ENCODE measurements at places on chromosomes 3 and 15.

GRCh38 chr15:90598031-90598577 lies 68.4 kb downstream of the CRTC3 start:
- no peak for DNase-seq
- H3K36me3 ChIP-seq = no peaks in the 10 kb centered on the region
- H3K27me3 ChIP-seq = no peaks in the 10 kb centered on the region
- H3K4me3 ChIP-seq = peak overlapping the region; percentile 3
- peaks cover 72% of the 10 kb centered on the region for H3K4me1 ChIP-seq

- no peak overlapping the region for H3K27ac ChIP-seq
- no peaks in the 10 kb centered on the region for H3K36me3 ChIP-seq
- H3K4me1 ChIP-seq = peaks cover 8% of the 10 kb centered on the region
- no peak overlapping the region for H3K4me3 ChIP-seq
- DNase-seq = no peak
Measured at GRCh38 chr3:170219850-170220249, 2.4 kb upstream of the PRKCI start.

DNA sequence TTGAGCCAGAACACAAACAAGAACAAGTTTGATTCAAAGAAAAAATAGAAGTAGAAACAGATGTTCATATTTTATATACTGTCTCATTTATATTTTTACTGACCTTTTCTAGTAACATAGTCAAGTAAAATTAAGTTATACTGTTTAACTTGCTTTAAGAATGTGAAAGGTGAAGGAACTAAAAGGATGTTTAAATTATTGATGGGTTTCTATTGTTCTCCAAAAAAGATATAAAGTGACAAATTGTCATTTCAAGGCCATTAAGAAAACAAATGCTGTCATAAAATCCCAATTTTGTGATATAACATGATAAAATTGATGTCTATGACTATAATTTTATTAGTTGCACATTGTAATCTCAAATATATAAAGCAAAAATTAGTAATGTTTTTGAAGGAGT lies 7.3 kb downstream of the GPR149 start:
- no peak for DNase-seq
- no peaks in the 10 kb centered on the region for H3K36me3 ChIP-seq
- H3K27ac ChIP-seq = no peak overlapping the region
- no peaks in the 10 kb centered on the region for H3K4me1 ChIP-seq
- H3K4me3 ChIP-seq = no peak overlapping the region

DNA sequence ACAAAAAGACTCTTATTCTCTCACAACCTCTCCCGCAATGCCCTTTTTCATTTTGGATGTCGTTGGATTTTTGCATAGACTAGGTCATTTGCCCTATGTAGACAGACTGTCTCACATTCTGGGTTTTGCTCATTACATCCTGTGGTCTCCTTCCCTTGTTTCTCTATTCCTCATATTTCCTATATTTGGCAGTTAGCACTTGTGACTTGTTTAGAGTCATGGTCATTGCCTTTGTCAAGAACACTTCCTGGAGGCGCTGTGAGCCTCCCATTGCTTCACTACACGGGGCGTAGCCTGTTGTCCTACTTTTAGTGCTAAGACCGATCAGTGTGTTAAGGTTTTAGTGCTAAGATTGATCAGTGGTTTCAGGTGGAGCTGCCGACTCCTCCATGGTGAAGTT lies 16.1 kb upstream of the TATDN2 start:
- H3K27me3 ChIP-seq = no peaks in the 10 kb centered on the region
- H3K4me1 ChIP-seq = peaks cover 8% of the 10 kb centered on the region
- peaks cover 23% of the 10 kb centered on the region for H3K36me3 ChIP-seq
- no peak overlapping the region for H3K27ac ChIP-seq

GRCh38 chr3:37861620-37862041 lies at the start of gene CTDSPL:
TSS of gene CTDSPL (plus strand) at chr3:37861880. CDS start at chr3:37862200, 320 bp downstream.
- H3K27ac ChIP-seq = no peak within 1 kb of the TSS
- peaks cover 40% of the 10 kb centered on the region for H3K27me3 ChIP-seq

- H3K4me3 ChIP-seq = no peak overlapping the region
- no peaks in the 10 kb centered on the region for H3K27me3 ChIP-seq
- no peak for DNase-seq
- H3K4me1 ChIP-seq = no peaks in the 10 kb centered on the region
- H3K36me3 ChIP-seq = no peaks in the 10 kb centered on the region
Measured at GRCh38 chr3:120854908-120855526, 53.0 kb upstream of the STXBP5L start.

GRCh38 chr3:36866368-36866767 lies 78.5 kb downstream of the TRANK1 start:
- H3K27ac ChIP-seq = no peak overlapping the region
- H3K4me3 ChIP-seq = no peak overlapping the region
- peaks cover 4% of the 10 kb centered on the region for H3K4me1 ChIP-seq
- DNase-seq = no peak
- H3K36me3 ChIP-seq = peaks cover 61% of the 10 kb centered on the region
- no peaks in the 10 kb centered on the region for H3K27me3 ChIP-seq

DNA sequence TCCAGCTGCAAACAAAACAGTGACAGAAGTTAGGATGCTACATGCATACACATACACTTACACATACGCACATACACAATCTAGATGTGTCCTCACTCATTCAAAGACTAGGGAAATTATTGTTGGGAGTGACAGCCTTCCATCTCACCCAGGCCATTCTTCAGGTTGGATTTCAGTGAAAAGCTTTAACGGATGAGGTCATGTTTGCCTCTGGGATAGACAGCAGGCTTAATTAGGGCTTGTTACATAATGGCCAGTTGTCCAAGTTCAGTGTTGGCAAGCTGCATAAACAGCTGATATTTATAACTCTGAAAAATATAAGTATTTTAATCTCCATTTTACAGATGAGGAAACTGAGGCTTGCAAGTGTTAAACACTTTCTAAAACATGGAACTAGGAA lies 35.8 kb upstream of the PLOD2 start:
- H3K36me3 ChIP-seq = no peaks in the 10 kb centered on the region
- DNase-seq = no peak
- H3K27ac ChIP-seq = no peak overlapping the region
- no peak overlapping the region for H3K4me3 ChIP-seq

GRCh38 chr15:60763688-60764087 lies 284.7 kb upstream of the ICE2 start:
- DNase-seq = no peak
- no peaks in the 10 kb centered on the region for H3K4me1 ChIP-seq
- no peak overlapping the region for H3K27ac ChIP-seq

DNA sequence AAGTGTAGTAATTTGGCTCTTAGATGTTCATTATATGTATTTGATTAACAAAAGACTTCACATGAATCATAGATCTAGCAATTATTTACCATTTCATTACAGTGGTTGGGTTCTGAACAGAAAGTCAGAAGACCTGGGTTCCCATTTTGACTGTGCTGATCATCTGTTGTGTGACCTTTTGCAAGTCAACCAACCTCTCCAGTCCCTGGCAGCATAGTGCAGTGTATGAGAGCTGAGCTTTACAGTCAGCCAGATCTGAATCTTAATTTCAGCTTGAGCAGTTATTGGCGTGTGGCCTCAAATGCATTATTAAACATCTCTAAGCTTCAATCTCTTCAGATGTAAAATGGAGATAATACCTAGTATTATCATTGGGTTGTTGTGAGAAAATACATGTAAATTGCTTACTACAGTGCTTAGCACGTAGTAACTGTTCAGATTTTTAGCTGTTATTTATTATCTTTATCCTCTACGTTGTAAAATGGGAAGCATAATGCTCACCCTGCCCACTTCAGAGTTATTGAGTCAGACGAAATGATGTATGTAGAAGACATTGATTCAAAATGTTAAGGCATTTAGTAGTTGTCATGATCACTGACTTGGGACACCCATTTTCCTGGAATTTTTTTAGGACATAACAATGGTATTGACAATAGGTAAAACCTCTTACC lies 104.0 kb downstream of the KLHL25 start:
- DNase-seq = no peak
- peak overlapping the region; percentile 94 for H3K4me3 ChIP-seq
- H3K27me3 ChIP-seq = no peaks in the 10 kb centered on the region

DNA sequence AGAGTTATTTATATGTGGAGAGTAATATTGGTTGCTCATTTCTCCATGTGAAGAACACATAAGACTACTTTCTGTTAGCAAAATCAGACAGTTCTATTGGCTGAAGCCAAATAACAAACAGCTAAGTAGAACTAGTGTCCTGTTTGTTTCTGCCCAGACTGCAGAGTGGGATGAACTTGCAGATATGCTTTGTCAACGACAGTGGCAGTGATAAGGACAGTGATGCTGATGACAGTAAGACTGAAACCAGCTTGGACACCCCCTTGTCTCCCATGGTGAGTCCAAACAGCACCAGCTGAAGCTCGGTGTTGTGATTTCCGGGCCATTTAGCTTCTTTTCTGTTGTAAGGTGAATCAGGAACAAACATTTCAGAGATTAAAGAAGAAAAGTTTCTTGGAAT lies 102.6 kb upstream of the IL12A start:
- peaks cover 7% of the 10 kb centered on the region for H3K27me3 ChIP-seq
- no peak for DNase-seq

GRCh38 chr15:29622637-29623036 lies 199.6 kb downstream of the TJP1 start:
- H3K27ac ChIP-seq = no peak overlapping the region
- no peaks in the 10 kb centered on the region for H3K36me3 ChIP-seq
- DNase-seq = no peak
- no peak overlapping the region for H3K4me3 ChIP-seq
- H3K4me1 ChIP-seq = no peaks in the 10 kb centered on the region

- H3K27ac ChIP-seq = no peak overlapping the region
- DNase-seq = no peak
- no peaks in the 10 kb centered on the region for H3K4me1 ChIP-seq
- H3K36me3 ChIP-seq = peaks cover 18% of the 10 kb centered on the region
- H3K27me3 ChIP-seq = no peaks in the 10 kb centered on the region
Measured at GRCh38 chr15:90641581-90642463, 75.3 kb upstream of the BLM start.

DNA sequence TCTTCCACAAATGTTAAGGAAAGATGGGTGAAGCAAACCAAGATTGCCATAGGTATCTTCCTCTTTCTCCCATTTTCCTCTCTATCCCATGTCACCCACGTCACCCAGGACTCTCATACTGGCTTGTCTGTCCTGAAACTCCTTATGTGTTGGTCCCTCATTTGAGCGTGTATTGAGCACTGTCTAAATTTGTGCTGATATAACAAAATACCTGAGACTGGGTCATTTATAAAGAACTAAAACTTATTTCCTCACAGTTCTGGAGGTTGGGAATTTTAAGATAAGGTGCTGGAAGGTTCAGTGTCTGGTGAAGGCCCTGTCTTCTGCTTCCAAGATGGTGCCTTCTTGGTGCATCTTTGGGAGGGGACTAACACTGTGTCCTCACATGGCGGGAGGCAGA lies 186.9 kb upstream of the SLC24A5 start:
- no peak overlapping the region for H3K27ac ChIP-seq
- H3K4me1 ChIP-seq = no peaks in the 10 kb centered on the region
- H3K4me3 ChIP-seq = no peak overlapping the region
- no peaks in the 10 kb centered on the region for H3K27me3 ChIP-seq
- H3K36me3 ChIP-seq = no peaks in the 10 kb centered on the region

GRCh38 chr15:80604583-80605575 lies 90.2 kb upstream of the ABHD17C start:
- H3K36me3 ChIP-seq = no peaks in the 10 kb centered on the region
- no peak for DNase-seq

- peaks cover 60% of the 10 kb centered on the region for H3K36me3 ChIP-seq
- H3K4me3 ChIP-seq = no peak overlapping the region
- no peak overlapping the region for H3K27ac ChIP-seq
- DNase-seq = no peak
Measured at GRCh38 chr15:73573572-73573971, 59.6 kb downstream of the NPTN start.

DNA sequence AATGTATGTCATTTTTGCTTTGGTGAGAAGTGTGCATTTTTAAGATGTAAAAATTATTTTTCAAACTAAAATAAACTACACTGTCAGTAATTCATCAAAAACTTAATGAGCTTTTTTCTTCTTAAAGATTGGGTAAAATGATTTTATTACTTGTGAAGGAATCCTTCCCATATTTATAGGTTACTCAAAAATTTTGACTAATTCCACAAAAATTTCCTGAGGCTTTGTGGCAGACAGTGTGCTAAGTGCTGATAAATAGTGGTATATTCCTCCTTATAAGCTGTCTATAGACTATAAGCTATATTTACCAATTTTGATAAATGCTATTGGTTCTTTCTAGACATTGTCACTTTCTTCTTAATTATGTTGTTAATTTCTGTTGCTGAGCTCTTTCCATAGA lies 284.5 kb upstream of the SEMA6D start:
- no peak overlapping the region for H3K4me3 ChIP-seq
- DNase-seq = no peak
- no peak overlapping the region for H3K27ac ChIP-seq

All from T-cell (primary cell).